Upper lobe of right lung (tissue), 1 donor: ENCODE measurements at places on chromosomes 7 and 10.

GRCh38 chr10:26621889-26622711 is 75.4 kb upstream of the PDSS1 start:
- H3K4me1 ChIP-seq: no peaks in the 10 kb centered on the region
- peak overlapping the region; percentile 51 for H3K4me3 ChIP-seq
- peak; percentile 84 for DNase-seq
- no peaks in the 10 kb centered on the region for H3K36me3 ChIP-seq
- no peaks in the 10 kb centered on the region for H3K27me3 ChIP-seq

- no peaks in the 10 kb centered on the region for H3K27me3 ChIP-seq
- DNase-seq: no peak
- no peak overlapping the region for H3K27ac ChIP-seq
- no peak overlapping the region for H3K4me3 ChIP-seq
- H3K36me3 ChIP-seq: no peaks in the 10 kb centered on the region
- no peaks in the 10 kb centered on the region for H3K4me1 ChIP-seq
Observed at GRCh38 chr7:79064187-79064823, 389.2 kb downstream of the MAGI2 start.

GRCh38 chr7:158273138-158273651 is 314.4 kb downstream of the PTPRN2 start:
- H3K36me3 ChIP-seq: no peaks in the 10 kb centered on the region
- DNase-seq: peak; percentile 51
- H3K4me1 ChIP-seq: no peaks in the 10 kb centered on the region
- H3K27me3 ChIP-seq: no peaks in the 10 kb centered on the region
- H3K4me3 ChIP-seq: no peak overlapping the region

DNA sequence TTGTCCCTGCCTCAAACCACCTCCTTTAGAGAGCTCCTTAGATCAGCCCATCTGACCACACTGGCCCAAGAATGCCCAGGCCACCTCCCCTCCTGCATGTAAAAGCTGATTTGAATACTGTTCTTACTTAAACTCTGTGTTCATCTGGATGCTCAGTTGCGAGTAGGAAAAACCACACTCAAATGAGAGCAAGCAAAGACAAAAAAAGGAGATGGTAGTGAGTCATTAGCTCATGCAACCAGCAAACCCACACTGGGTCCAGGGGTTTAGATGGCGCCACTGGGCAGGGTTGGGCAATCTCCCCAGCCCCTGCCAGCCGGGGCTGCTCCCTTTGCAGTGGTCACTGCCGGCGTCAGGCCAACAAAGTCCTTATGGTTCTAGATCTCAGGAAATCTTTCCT is 32.7 kb downstream of the TSPAN15 start:
- peaks cover 38% of the 10 kb centered on the region for H3K4me1 ChIP-seq
- no peaks in the 10 kb centered on the region for H3K27me3 ChIP-seq
- H3K27ac ChIP-seq: no peak overlapping the region
- no peak for DNase-seq
- H3K36me3 ChIP-seq: no peaks in the 10 kb centered on the region
- no peak overlapping the region for H3K4me3 ChIP-seq

DNA sequence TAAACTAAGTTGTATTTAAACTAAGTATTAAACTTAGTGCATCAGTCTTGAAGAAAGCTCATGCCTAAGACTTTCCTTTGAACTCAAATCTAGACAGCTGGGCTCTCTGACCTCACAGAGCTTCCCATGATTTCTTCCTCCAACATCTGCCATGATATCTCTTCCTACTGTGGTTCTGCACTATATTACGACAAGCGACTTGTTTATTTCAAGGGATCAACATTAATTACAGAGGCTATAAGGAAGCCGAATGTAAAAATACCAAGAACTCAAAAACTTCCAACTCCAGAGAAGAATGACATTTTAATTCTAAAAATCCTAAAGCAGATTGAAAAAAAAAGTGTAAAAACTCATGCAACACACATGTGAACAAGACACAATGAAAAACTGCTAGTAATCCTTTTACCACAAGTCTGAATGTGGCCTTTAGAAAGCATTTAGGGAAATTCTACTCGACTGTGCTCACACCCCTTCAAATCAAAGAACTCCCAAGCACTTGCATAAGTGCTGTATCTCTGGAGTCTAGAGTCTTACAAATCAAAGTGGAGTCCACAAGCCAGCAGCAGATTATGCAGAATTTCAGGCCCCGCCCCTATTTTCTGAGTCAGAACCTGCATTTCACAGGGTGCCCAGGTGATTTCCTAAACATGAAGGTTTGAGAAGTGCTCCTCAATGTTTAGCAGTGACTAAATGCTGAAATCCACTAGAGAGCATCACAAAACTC is 22.7 kb upstream of the WASHC2A start:
- H3K27ac ChIP-seq: no peak overlapping the region
- no peak for DNase-seq
- no peaks in the 10 kb centered on the region for H3K27me3 ChIP-seq
- H3K4me3 ChIP-seq: no peak overlapping the region
- H3K36me3 ChIP-seq: no peaks in the 10 kb centered on the region

GRCh38 chr7:96727534-96728088 is 18.0 kb upstream of the SEM1 start:
- no peaks in the 10 kb centered on the region for H3K27me3 ChIP-seq
- no peak overlapping the region for H3K27ac ChIP-seq
- H3K36me3 ChIP-seq: no peaks in the 10 kb centered on the region
- DNase-seq: no peak
- no peak overlapping the region for H3K4me3 ChIP-seq

DNA sequence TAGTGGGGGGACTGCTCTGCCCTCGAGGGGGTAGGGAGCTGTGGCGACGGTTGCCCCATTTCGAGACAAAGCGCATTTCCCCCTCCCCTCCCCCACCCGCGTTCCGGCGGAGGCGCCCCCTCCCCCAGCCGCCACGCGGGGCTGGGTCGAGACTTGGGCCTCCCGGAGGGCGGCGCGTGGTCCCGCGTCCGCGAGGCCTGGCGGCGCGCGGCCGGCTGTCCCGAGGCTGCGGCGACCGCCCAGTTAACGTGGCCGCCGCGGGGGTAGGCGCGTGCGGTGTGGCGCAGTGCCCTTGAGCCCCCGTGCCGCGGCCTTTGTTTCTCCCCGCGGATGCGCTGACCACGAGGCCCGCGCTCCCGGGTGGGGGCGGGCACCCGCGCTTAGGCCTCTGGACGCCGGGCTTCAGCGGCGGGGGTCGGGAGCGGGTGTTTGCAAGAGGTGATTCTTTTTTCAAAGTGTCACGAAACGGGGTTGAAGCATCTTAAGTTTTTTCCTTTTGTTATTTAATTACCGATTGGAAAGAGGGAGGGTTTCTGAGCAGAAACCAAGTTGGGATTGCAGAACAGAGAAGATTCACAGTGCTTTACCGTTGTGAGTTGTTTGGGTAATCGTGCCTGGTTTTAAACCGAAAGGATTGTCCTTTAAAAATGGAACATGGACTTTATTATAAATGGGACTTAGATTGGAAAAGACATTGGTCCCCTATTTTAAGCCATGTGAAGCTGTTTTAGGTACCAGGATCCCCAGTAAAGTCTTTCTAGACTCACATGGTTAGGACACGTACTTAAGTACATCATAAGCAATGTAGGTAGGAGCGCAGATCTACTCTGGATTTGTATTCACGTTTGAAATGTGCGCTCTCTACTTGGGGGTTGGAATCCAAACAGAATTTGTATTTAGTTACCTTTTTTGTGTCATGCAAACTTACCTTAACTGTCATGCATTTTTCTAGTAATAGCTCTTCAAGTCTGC is 760 bp downstream of the CBX3 start:
- peak overlapping the region; percentile 99 for H3K27ac ChIP-seq
- H3K36me3 ChIP-seq: peaks cover 35% of the 10 kb centered on the region
- DNase-seq: peak; percentile 84
- peaks cover 30% of the 10 kb centered on the region for H3K4me1 ChIP-seq
- H3K4me3 ChIP-seq: peak overlapping the region; percentile 89

DNA sequence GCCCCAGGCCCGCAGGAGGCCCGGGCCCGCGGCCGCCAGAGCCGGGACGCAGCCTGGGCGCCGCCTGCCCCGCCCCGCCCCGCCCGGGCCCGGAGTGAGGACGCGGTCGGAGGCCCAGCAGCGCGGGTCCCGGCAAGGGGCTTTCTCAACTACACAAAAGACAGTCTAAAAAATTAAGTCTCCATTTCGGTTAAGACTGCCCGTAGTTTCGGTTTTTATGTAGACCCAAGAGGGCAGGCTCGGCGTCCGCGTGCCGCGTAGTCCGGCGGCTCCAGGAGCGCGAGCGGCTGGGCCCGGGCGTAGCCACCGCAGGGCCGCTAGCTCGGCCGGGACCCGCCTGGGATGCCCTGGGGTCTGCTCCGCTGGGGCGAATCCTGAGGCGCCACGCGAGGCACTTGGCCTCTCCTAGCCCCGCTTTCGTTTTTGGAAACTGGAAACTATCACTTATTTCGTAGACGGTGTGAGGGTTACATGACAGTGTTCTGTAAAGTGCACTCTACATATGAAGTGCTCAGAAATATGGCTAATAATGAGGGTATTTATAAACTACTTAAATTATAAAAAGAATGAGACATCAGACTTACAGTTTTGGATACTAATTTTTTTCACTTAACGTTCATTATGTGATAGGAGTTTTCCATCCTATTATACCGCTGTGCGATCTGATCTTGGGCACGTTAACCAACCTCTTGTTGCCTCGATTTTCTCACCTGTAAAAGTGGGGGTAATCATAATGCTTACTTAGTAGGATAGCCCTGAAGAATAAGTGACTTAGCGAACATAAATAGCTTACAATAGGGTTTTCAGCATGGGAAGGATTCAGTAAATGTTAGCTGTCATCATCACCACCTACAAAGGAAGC is 573 bp downstream of the BLVRA start:
- DNase-seq: no peak
- no peaks in the 10 kb centered on the region for H3K27me3 ChIP-seq
- no peaks in the 10 kb centered on the region for H3K36me3 ChIP-seq

DNA sequence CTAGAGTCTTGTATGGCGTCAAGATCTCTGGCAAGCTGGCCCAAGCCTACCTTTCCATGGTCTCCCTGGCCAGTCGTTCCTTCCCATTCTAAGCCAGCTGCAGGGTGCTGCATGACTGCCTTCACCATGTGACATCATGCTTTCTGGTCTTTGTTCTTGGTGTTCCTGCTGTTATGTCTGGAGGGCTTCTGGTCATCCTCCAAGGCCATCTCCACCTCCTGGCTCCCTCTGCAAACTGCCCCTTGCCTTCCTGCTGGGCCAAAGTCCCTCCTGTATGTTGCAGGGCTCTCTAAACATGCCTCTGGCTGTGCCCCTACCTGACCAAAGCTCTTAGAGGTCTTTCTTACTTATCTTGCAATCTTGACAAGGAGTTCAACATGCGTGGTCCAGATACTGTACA is 44.4 kb upstream of the SHH start:
- H3K36me3 ChIP-seq: no peaks in the 10 kb centered on the region
- no peaks in the 10 kb centered on the region for H3K27me3 ChIP-seq
- no peak for DNase-seq
- H3K27ac ChIP-seq: no peak overlapping the region

DNA sequence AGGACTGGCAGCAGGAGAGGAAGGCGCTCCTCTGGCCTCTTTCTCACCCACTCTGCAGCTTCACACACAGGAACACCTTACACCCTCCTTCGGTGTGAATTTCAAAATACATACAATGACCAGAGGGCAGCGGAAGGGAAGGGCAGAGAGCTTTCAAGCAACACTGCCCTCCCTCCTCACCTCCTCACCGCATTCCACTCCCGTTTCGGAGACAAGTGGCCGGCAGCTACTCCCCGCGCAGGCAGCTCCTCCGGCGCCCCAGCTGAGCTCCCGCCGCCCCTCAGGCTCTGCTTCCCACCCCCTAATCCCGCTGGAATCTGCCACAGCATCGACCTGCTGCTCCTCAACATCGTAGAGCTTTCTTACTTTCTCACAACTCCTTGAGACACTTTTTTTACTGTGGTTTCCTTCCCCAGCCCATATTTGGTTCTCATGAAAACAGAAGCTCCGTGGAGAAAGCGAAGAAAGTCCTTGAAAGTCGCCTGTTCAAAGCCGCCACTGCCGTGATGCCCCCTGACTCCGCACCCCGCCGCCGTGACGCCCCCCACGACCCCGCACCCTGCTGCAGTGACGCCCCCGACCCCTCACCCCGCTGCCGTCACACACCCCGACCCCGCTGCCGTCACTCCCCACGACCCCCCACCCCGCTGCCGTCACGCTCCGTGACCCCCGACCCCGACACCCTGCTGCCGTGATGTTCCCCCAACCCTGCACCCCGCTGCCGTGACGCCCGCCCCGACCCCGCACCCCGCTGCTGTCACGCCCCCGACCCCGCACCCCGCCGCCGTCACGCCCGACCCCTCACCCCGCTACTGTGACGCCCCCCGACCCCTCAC is 14.6 kb upstream of the GPER1 start:
- H3K4me1 ChIP-seq: no peaks in the 10 kb centered on the region
- no peak for DNase-seq
- H3K36me3 ChIP-seq: no peaks in the 10 kb centered on the region
- no peaks in the 10 kb centered on the region for H3K27me3 ChIP-seq

DNA sequence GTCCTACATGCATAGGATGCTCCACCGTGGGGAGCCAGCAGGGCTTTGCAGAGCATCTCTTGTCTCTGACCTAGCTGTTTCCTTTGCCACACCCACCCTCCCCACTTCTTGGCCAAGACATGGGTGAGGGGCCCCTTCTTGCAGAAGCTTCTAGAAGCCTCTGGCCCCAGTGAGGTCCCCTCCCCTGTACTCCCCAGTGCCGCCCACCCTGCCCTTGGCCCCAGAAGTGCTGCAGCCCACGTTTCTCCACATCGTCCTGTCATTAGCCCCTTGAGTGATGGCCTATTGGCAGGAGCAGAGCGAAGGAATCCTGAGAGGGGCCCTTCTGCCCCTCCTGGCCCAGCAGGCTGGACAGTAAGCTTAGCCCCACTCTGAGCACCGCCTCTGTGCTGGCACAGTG is 43.7 kb downstream of the ALOX5 start:
- peak overlapping the region; percentile 91 for H3K27ac ChIP-seq
- no peaks in the 10 kb centered on the region for H3K36me3 ChIP-seq
- no peak overlapping the region for H3K4me3 ChIP-seq
- DNase-seq: peak; percentile 40
- H3K4me1 ChIP-seq: peaks cover 30% of the 10 kb centered on the region

GRCh38 chr10:58143944-58144343 is 123.8 kb downstream of the IPMK start:
- H3K27ac ChIP-seq: no peak overlapping the region
- no peaks in the 10 kb centered on the region for H3K36me3 ChIP-seq
- peaks cover 4% of the 10 kb centered on the region for H3K27me3 ChIP-seq
- no peak overlapping the region for H3K4me3 ChIP-seq
- H3K4me1 ChIP-seq: no peaks in the 10 kb centered on the region

- no peak overlapping the region for H3K4me3 ChIP-seq
- H3K36me3 ChIP-seq: no peaks in the 10 kb centered on the region
- H3K27ac ChIP-seq: no peak overlapping the region
- H3K27me3 ChIP-seq: no peaks in the 10 kb centered on the region
- no peak for DNase-seq
Observed at GRCh38 chr10:9069136-9069535, 1014.6 kb downstream of the GATA3 start.

- no peak overlapping the region for H3K27ac ChIP-seq
- no peaks in the 10 kb centered on the region for H3K4me1 ChIP-seq
- no peaks in the 10 kb centered on the region for H3K36me3 ChIP-seq
- no peak for DNase-seq
- no peak overlapping the region for H3K4me3 ChIP-seq
- H3K27me3 ChIP-seq: no peaks in the 10 kb centered on the region
Observed at GRCh38 chr7:41822259-41822817, 119.4 kb upstream of the INHBA start.

GRCh38 chr10:70772627-70773026 is 12.6 kb downstream of the TBATA start:
- H3K4me3 ChIP-seq: no peak overlapping the region
- peak; percentile 57 for DNase-seq
- no peaks in the 10 kb centered on the region for H3K27me3 ChIP-seq
- H3K36me3 ChIP-seq: no peaks in the 10 kb centered on the region
